ENCODE measurements at places on chromosomes 16 and 17.

- H3K4me3 ChIP-seq, result no peak overlapping the region
- H3K36me3 ChIP-seq, result no peaks in the 10 kb centered on the region
- no peak overlapping the region for H3K27ac ChIP-seq
These were observed 4.9 kb upstream of the KREMEN2 start for GRCh38 chr16:2959206-2959605.

- H3K27ac ChIP-seq, result peak overlapping the region; percentile 37
- H3K4me3 ChIP-seq, result no peak overlapping the region
- peak; percentile 16 for DNase-seq
- peaks cover 58% of the 10 kb centered on the region for H3K36me3 ChIP-seq
- H3K27me3 ChIP-seq, result no peaks in the 10 kb centered on the region
- H3K4me1 ChIP-seq, result peaks cover 2% of the 10 kb centered on the region
These were observed 19.8 kb upstream of the PIK3R6 start for GRCh38 chr17:8887301-8887700.

- H3K4me3 ChIP-seq, result no peak overlapping the region
- no peak overlapping the region for H3K27ac ChIP-seq
- no peaks in the 10 kb centered on the region for H3K4me1 ChIP-seq
- no peak for DNase-seq
These were observed 4.5 kb downstream of the ADAMTS18 start for GRCh38 chr16:77430360-77430759.

- H3K27me3 ChIP-seq, result peaks cover 12% of the 10 kb centered on the region
- H3K4me3 ChIP-seq, result no peak overlapping the region
- H3K27ac ChIP-seq, result no peak overlapping the region
- no peaks in the 10 kb centered on the region for H3K4me1 ChIP-seq
These were observed 37.9 kb downstream of the SOX8 start for GRCh38 chr16:1019231-1020090.

DNA sequence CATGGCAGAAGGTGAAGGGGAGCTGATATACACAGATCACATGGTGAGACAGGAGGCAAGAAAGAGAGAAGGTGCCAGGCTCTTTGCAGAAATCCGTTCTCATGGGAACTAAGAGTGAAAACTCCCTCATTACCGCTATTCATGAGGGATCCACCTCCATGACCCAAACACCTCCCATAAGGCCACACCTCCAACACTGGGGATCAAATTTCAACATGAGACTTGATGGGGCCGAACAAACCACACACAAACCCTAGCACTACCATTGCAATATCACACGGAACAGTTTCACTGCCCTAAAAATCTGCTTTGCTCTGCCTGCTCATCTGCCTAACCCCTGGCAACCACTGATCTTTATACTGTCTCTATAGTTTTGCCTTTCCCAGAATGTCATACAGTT lies 34.8 kb downstream of the C17orf67 start:
- H3K36me3 ChIP-seq, result no peaks in the 10 kb centered on the region
- H3K27me3 ChIP-seq, result no peaks in the 10 kb centered on the region
- no peak for DNase-seq

DNA sequence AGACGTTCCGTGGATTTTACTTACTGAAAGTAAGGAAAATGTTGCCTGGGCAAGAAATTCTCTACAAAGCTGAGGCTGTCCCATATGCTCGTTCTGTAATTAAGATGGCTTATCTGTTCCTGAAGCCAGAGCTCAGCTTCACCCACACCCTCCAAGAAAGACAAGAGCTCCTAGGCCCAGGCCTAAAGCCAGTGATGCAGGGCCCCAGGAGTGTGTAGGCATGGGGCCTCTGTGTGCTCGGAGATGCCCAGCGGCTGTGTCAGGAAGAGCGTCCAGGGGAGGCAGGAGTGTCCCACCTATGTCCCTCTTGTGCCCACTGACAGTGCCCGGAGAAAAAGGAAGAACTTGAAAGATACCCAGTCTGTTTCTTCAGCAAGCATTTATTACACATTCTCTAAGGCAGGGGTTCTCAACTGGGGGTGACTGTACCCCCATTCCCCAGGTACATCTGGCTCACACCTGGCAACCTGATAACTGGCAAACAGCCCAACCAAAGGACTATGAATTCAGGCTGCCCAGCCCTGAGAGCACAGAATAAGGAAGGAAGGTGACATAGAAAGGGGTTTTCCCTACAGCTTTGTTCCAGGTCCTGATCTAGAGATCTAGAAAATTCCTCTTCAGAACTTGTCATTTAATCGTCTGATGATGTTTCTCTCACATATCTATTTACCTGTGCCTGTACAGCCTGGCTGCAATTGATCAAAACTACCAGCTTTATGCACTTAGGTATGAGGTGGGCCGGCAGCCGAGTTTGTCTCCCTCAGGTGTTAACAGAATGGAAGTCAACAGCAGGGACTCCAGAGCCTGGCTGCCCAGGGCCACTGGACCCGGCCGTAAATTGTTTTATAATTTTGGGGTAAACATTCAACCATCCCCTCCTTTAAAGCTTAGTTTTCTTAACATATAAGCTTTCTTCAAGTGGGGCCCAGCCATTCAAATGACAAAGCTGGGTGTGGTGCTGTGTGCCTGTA lies 12.0 kb downstream of the SNN start:
- H3K27ac ChIP-seq, result peak overlapping the region; percentile 92
- peaks cover 82% of the 10 kb centered on the region for H3K36me3 ChIP-seq
- no peak overlapping the region for H3K4me3 ChIP-seq
- peaks cover 77% of the 10 kb centered on the region for H3K4me1 ChIP-seq
- DNase-seq, result peak; percentile 3

- no peaks in the 10 kb centered on the region for H3K36me3 ChIP-seq
- no peaks in the 10 kb centered on the region for H3K27me3 ChIP-seq
- no peak for DNase-seq
- no peaks in the 10 kb centered on the region for H3K4me1 ChIP-seq
- H3K4me3 ChIP-seq, result no peak overlapping the region
These were observed 784.6 kb upstream of the EEF2KMT start for GRCh38 chr16:5882087-5882640.

GRCh38 chr17:1882836-1883235 lies 53.0 kb downstream of the RPA1 start:
- H3K4me1 ChIP-seq, result peaks cover 8% of the 10 kb centered on the region
- no peaks in the 10 kb centered on the region for H3K27me3 ChIP-seq
- no peak overlapping the region for H3K27ac ChIP-seq
- H3K4me3 ChIP-seq, result no peak overlapping the region
- DNase-seq, result peak; percentile 54

- H3K27ac ChIP-seq, result no peak overlapping the region
- no peak overlapping the region for H3K4me3 ChIP-seq
- H3K36me3 ChIP-seq, result peaks cover 5% of the 10 kb centered on the region
- H3K27me3 ChIP-seq, result no peaks in the 10 kb centered on the region
These were observed 252.8 kb upstream of the PMFBP1 start for GRCh38 chr16:72424757-72425156.

GRCh38 chr17:64571746-64572145 lies 65.0 kb downstream of the CEP95 start:
- no peak overlapping the region for H3K27ac ChIP-seq
- no peaks in the 10 kb centered on the region for H3K27me3 ChIP-seq
- peaks cover 11% of the 10 kb centered on the region for H3K36me3 ChIP-seq

DNA sequence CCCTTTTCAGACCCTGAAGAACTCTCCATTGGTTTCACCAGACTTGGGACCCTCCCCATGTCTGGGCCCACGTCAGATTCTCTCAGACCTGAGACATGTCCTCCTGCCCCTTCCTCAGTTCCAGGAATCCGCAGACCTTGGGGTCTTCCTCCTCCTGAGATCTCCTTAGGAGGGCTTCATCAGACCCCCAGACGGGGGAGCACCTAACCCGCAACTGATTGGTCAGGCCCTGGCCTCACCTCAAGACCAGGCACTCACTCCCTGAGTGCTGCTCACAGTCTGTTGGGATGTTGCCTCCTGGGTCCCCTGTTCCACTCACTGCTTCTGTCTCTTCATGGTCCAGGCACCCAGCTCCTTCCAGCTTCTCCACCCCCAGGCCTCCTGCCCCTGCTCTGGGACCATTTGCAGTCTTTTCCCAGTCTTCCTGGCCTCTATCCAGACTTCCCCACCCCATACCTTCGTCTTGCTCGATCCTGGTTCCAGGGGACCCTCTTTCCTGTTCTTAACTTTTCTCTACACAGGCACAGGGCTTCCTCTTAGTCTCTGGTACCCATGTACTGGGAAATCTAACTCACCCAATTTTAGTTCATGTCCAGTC lies 1.2 kb downstream of the GID4 start:
- peaks cover 8% of the 10 kb centered on the region for H3K36me3 ChIP-seq
- DNase-seq, result no peak
- H3K27me3 ChIP-seq, result peaks cover 4% of the 10 kb centered on the region
- H3K4me1 ChIP-seq, result peaks cover 50% of the 10 kb centered on the region
- H3K4me3 ChIP-seq, result peak overlapping the region; percentile 87

- DNase-seq, result no peak
- H3K27ac ChIP-seq, result no peak overlapping the region
- peaks cover 2% of the 10 kb centered on the region for H3K4me1 ChIP-seq
- H3K27me3 ChIP-seq, result peaks cover 17% of the 10 kb centered on the region
These were observed 8.3 kb upstream of the SNF8 start for GRCh38 chr17:48952904-48953303.

DNA sequence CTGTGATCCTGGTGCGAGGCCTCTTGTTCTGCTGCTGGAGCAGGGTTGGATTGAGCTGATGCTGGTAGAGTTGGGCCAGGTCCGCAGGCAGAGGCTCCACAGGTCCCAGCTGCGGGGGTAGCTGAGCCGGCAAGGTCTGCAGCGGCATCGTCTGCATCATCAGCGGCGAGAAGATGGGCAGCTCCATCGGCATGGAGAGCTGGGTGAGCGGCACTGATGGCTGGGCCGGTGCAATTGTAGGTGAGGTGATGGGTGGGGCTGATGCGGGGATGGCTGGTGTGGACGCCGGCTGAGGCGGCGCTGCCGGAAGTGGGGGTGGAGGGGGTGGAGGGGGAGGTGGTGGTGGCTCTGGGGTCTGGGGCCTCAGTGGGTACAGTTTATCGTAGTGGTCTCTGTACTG lies 251.7 kb downstream of the ZFHX3 start:
- no peak for DNase-seq
- no peaks in the 10 kb centered on the region for H3K36me3 ChIP-seq
- no peak overlapping the region for H3K4me3 ChIP-seq
- no peak overlapping the region for H3K27ac ChIP-seq

- no peak overlapping the region for H3K27ac ChIP-seq
- no peak for DNase-seq
- no peaks in the 10 kb centered on the region for H3K36me3 ChIP-seq
- H3K4me1 ChIP-seq, result no peaks in the 10 kb centered on the region
These were observed 116.0 kb downstream of the SALL1 start for GRCh38 chr16:51035110-51035498.

DNA sequence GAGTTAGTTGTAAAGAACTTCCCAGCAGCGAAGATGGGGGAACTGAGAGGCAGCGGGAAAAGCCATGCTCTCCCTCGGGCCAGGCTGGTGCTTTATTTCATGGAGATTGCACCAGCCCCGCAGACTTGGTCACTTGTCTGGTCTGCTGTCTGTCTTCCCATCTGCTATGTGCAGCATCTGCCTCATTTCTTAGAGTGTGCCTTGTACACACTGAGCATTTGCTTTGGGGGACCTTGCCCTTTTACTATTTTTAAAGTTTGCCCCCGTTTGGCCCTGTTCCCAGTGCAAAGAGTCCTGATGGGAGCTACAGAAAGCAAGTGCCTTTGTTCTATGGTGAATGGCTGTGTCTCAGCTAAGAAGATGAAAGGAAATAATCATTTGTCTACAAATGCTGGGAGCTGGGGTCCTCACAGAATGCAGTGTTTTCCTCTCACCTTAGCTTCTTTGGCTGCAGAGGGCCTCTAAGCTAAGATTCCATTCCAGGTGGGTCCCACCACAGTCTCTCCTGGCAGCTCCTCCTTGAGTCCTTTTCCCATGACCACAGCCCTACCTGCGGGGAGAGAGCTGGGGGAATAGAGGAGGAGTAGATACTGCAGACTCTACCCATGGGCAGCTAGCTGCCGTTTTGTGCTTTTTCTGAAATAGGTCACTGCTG lies 25.1 kb upstream of the CNOT1 start:
- no peak for DNase-seq
- H3K36me3 ChIP-seq, result no peaks in the 10 kb centered on the region
- no peak overlapping the region for H3K4me3 ChIP-seq

DNA sequence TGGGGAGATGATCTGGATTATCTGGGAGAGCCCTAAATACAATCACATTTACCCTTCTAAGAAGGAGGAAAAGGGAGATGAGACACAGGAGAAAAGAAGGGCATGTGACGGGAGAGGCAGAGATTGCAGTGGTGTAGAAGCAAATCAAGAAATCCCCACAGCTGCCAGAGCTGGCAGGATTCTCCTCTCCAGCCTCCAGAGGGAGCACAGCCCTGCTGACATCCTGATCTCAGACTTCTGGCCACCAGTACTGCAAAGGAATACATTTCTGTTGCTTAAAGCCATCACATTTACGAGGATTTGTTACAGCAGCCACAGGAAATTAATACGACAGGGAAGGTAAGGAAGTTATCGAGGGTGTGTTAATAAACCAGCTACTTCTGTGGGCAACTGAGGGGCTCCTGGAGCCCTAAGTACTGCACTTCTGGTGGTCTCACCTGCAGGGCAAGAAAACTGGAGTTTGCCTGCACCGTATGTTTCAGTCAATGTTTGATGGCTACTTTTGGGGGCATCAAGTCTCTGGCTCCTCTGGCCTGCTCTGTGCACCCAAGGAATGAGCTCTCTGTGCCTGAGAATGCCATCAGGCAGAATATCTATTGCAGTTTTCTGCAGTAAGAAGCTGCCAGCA lies 22.9 kb upstream of the CDH13 start:
- H3K27ac ChIP-seq, result no peak overlapping the region
- DNase-seq, result no peak
- no peak overlapping the region for H3K4me3 ChIP-seq
- no peaks in the 10 kb centered on the region for H3K4me1 ChIP-seq
- no peaks in the 10 kb centered on the region for H3K36me3 ChIP-seq

GRCh38 chr17:68498479-68499326 lies 13.5 kb upstream of the PRKAR1A start:
- no peaks in the 10 kb centered on the region for H3K36me3 ChIP-seq
- H3K27me3 ChIP-seq, result peaks cover 9% of the 10 kb centered on the region
- H3K4me1 ChIP-seq, result peaks cover 27% of the 10 kb centered on the region
- H3K4me3 ChIP-seq, result no peak overlapping the region
- peak overlapping the region; percentile 73 for H3K27ac ChIP-seq
- DNase-seq, result no peak

DNA sequence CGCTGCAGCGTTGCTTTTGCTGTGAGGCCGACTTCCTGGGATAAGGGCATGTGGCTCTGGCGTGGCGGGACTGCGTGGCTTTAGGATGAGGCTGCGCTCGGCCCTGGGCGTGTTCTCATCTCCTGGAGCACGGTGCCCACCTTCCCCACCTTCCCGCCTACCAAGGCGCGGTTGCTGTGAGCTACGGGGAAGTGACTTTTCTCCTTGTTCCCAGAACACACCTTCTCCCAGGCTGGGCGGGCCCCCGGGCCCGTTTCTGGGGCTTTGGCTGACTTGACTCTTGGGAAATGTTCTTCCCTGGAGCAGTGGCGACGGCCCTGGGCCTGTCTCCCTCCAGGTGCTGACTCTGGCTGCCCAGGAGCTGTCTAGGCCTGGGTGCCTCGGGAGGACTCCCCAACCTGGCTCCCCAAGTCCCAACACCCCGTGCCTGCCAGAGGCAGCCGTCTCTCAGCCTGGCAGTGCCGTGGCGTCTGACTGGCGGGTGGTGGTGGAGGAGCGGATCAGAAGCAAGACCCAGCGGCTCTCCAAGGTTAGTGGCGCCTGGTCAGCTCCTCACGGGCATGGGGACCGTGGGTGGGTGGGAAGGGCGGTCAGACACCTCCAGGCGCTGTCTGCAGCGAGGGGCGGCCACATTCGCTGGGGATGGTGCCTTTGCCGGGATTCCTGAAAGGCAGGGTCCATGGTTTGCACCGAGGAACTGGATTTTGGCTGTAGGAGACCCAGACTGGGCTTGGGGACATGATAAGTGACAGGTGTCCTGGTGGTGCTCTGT lies 12.1 kb downstream of the TELO2 start:
- DNase-seq, result no peak
- H3K27me3 ChIP-seq, result no peaks in the 10 kb centered on the region
- peaks cover 17% of the 10 kb centered on the region for H3K36me3 ChIP-seq
- no peaks in the 10 kb centered on the region for H3K4me1 ChIP-seq

Measured in activated naive CD4-positive, alpha-beta T cell treated with anti-CD3 and anti-CD28 coated beads, Interleukin-2, amount 10 ng/mL, durations not matched to agents 7 days and 5 days (primary cell).